ENCODE measurements at places on chromosomes 13 and 19.
A peak's percentile ranks its signal among the peaks of the same experiment; 100 is the strongest.

GRCh38 chr19:3868770-3869456 is at the start of gene ZFR2:
ZFR2 (minus strand) TSS chr19:3869038; CDS start chr19:3869017, 21 bp downstream.
- DNase-seq = peak; percentile 89

DNA sequence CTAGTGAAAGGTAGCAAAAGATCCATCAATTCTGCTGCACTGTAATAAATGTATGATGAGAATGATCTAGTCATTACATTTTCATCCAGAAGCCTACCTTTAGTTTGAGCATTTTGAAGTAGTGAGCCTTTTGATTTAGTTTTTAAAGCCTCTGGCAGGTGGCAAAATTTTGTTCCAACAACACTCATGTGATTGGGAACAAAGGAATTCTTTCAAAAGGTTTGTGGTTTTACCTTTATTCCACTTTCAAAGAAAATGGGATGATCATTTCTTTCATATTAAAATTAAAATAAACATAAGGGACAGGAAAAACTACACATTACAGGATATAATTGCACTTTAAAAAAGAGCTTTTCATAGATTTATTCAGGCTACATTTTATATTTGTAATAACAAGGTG is 260.2 kb downstream of the DACH1 start:
- no peak for DNase-seq

DNA sequence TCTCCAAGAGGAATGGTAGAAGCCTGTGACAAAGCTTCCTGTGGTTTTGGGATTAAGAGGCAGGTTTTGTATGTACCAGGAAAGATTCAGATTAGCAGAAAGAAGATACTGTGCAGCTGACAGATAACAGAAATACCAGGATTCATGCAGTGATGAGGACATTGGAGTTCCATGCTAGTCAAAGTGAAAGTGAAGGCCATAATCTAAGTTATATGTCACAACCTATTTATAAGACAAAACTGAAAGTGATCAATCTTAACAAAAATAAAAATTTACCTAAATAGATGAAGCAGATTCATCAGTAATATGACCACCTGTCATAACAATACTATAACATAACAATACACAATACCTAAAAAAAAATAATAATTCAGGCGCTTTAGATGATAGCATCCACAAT is 1305.2 kb upstream of the PCDH9 start:
- DNase-seq = no peak

DNA sequence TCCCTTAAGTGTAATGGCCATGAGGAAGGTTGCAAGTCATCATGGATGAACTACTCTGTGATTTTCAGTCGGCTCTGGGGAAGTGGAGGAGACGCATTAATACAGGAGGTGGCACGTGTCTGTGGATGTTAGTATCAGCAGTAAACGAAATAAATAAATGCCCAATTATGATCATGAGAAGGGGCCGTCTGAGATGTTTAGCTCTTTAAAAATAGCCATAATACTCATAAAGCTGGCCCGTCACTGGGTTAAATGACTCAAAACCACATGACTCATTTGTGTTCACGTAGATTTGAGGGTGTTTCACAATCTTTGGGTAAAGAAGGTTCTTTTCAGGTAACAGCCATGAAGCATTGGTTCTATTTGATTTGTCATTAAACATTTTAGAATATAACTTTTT is 620.6 kb downstream of the GPC6 start:
- DNase-seq = no peak

GRCh38 chr13:52600666-52601065 is 41.6 kb upstream of the HNRNPA1L2 start:
- no peak for DNase-seq

DNA sequence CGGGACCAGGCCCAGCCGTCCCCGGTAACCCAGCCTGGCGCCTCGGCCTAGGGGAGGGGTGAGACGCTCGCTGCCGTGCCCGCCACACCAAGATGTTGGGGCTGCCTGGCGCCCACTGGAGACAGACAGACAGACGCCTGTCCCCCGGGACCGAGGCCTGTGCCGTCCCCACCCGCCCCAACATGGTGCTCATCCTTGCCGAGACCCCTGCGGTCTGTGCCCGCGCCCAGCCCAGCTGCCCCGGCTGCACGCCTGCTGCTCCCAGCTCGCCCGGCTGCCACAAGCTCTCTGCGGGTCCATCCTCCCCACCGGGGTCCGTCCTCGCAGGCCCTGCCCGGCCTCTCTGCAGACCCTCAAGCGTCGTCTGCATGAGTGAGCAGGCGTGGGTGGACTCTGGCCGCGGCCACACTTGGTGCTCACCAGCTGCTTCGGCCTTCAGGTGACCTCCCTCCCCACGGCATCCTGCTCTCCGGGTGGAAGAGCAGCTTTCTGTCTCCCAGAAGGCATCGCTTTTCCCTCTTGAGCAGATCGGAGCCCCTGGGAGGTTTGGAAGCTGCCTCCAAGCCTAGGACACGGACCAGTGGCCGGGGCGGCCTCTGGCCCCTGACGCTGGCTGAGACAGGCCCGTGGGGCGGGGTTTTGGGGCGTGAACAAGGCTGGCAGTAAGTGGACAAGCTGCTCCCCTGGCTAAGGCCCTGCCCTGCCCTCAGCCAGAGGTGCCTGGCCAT is 6.7 kb upstream of the TMPRSS9 start:
- no peak for DNase-seq

GRCh38 chr19:49487277-49488045 is at the start of gene RPL13A:
RPL13A (plus strand) TSS chr19:49487608; CDS start chr19:49487630, 22 bp downstream.
- DNase-seq = peak; percentile 99

DNA sequence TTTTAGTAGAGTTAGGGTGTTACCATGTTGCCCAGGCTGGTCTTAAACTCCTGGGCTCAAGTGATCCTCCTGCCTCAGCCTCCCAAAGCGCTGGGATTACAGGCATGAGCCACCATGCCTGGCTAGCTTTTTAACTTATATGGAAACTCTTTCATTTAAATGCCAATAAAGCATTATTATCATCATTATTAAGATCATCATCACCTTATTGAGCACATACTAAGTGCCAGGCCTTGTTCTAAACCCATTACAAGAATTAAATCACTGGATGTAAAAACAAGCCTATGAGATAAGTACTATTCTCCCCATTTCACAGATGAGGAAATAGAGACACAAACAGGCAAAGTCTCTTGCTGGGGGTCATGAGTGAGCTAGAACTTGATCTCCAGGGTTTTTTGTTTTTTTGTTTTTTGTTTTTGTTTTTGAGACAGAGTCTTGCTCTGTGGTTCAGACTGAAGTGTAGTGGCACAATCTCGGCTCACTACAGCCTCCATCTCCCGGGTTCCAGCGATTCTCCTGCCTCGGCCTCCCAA is 1.3 kb downstream of the GMFG start:
- DNase-seq = no peak

- no peak for DNase-seq
Measured at GRCh38 chr19:55525289-55526101, 11.4 kb downstream of the SBK2 start.

GRCh38 chr19:49543032-49543431 is 15.2 kb downstream of the RCN3 start:
- DNase-seq = no peak

DNA sequence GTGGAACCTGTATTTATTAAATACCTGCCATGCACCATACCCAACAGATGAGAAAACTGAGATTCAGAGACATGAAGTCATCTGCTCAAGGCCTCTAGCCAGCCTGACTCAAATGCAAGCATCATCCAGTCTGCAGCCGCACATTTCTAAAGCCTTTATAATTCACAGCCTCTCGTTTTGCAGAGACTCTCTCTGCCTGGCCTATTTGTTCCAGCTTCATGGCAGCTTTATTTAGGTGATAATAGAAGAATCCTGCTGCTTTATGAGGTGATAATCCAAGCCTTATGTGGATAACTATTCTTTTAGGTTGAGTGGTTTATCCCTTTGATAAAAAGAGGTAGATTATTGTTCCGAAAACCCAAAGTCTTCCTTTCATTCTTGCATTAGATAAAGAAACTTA is 58.4 kb downstream of the OXGR1 start:
- no peak for DNase-seq

GRCh38 chr13:77599351-77599750 is 63.8 kb downstream of the SCEL start:
- DNase-seq = peak; percentile 66

DNA sequence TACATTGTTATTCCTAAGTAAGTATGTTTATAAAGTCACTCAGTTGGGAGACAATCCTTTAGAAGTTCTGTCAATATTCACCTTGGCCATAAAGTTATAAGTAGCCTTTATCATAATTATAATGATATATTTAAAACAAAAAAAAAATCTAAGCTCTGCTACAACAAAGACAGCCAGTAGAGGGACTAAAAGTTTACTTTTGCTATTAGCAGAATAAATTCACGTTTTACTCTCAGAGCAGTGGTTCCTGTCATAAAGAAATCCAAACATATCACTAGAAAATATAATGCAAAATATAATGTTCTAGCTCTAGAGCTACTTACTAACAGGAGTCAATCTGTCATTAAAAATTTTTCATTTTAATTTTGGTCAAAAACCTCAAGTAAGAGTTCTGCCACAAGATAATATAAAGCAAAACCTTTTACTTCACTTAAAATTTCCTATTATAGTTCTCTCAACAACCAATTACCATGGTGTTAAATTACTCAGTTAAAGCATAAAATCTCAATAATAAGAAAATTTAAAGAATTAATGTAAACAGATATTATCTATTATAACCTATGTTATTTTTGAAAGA is 17.7 kb downstream of the INTS6 start:
- DNase-seq = no peak

- DNase-seq = no peak
Measured at GRCh38 chr19:54572696-54573311, 786 bp upstream of the LILRA2 start.

DNA sequence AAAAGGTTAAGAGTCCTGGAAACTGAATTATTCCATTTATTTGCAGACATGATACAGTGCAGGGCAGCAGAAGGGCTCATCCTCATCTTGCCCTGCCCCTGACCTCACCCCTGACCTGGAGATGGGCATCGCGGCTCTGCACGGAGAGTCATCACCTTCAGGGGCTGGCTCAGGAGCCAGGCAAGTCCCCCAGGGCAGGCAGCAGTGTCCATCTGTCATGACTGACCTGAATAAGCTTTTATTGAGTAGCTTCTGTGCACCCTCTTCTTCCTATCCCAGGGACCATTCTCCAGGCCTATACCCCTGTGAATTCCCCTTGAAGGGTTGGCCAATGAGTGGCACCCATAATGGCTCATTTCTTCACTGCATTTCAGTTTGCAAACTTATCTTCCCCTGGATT is 484.2 kb downstream of the ZNF536 start:
- DNase-seq = no peak

- peak; percentile 85 for DNase-seq
Measured at GRCh38 chr13:38582133-38582532, 104.7 kb upstream of the FREM2 start.

- no peak for DNase-seq
Measured at GRCh38 chr19:48784527-48784926, 26.3 kb downstream of the BCAT2 start.

DNA sequence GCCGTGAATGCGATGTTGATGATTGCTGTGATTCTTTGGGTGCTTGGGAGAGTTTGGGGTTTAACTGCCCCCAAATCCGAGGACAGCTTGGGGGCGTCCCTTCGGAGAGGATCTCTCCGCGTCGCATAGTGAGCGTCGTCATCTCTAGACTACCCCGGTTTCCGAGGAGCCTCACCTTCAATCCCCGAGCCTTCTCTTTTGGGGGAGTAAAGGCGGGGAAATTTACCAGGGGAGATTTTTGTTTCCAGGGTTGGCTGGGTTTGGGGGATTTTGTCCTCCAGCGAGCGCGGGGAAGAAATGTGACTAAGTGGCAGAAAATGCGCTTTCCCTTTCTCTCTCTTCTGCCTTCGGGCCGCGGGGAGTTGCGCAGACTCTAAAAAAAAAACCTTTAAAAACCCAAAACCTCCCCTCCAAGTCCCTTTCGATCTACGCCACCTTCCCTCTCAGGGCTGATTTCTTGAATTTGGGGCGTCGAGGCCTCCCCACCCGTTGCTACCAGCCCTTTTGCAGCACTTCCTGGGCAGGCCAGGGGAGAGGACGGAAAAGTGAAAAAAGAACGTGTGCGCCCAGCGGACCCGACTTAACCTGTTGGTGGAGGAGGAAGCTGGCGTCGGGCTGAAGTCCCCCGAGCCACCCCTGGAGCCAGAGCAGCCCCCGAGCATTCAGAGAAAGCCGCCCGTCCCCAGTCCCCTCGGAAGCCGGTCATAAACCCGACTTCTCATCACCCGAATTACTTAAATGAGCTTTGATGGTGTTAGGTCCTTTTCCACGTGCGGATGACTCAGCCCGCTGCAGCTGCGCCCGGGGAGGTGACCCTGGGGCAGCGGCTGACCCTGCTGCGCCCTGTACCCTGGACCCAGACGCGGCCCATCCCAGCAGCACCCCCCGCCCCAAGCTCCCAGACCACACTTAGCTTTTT is 17.7 kb downstream of the NFIX start:
- peak; percentile 69 for DNase-seq

DNA sequence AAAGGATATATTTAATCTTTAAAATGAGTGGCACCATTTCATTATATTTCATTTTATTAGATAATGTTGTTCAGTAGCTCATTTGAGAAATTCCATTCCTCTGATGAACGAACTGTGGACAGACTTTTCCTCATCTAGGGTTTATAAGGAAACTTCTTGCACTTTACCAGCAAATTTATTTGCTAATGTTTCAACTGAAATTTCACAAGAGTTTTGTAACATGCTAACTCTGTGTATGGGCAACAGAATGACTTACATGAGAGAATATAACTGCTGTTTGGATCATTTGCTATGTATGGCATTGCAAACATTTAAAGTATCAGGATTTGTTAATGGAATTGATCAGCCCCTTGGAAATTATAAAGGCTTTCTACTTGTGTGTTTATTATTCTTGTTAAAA is 3.7 kb upstream of the IRS2 start:
- DNase-seq = no peak

DNA sequence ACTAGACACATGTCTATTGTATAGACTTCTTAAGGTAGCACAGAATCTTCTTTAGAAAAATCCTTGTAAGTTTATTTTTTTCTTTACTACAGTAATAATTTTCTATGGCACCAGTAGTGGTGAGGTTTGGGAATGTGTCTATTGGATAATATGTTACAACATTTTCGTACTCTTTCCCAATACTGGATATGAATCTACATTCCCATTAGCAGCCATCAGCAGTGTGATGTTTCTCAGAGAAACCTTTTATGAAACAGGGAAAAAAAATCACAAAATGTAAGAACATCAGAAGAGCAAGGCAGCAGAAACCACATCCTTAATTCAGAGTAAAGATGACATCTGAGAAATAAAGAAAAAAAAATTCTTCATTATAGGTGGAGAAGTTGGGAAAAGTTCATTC is 83.3 kb downstream of the POSTN start:
- DNase-seq = no peak

- no peak for DNase-seq
Measured at GRCh38 chr19:4083677-4084546, 17.2 kb upstream of the ZBTB7A start.

DNA sequence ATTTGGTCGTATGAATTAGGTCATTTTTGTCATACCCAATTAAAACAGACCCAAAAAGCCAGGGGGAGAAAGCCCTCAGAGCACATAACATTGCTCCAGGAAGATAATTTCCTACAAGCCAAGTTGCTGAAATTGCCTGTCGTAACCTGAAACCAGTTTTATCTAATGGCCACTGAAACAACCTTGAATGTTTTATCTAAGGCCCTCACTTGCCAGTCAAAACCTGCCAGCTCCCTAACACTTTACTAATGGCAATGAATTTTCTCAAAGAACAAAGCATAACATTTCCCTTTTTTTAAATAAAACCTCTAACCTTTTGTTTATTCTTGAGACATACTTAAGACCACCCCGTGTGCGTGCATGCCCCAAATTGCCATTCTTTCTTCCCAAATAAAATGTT is 496.2 kb upstream of the KLHL1 start:
- no peak for DNase-seq

GRCh38 chr19:21398851-21399250 is 1.9 kb downstream of the ZNF493 start:
- no peak for DNase-seq

Measured in spinal cord (tissue), 10 donors.